ENCODE measurements at places on chromosomes 4 and X.

DNA sequence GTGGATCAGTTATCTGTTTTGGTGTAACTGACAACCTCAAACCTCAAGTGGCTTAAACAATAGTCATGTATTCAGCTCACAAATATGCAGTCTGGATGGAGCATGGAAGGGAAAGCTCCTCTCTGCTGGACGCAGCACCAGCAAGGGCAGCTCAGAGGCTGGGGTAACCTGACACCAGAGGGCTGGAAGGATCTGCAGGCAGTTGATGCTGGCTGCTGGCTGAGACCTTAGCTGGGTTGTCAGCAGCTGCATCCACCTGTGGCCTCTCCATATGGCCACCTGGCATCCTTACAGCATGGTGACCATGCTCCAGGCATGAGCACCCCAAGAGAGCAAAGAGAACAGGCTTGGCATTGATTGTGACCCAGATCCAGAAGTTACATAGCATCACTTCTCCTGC is 46.7 kb downstream of the ENPP6 start:
- no peak for DNase-seq

GRCh38 chr4:33518856-33519255 is 2725.5 kb downstream of the ARAP2 start:
- DNase-seq = no peak

DNA sequence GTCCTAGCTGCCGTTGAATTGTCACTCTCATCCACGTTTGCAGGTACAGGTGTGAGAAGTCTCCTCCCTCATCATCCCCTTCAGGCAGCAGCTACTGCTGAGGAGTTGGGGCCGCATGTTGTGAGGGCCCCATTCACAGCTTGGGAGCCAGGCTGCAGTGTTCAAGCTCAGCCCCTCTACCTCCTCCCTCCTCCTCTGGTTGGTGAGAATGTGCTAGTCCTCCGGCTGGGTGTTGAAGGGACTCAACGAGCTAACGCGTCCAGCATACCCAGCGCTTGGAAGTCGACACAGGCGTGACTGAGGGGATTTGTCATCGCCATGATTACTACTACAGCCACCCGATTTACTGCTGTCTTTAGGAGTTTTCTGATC is 82.0 kb upstream of the PSAPL1 start:
- DNase-seq = no peak

DNA sequence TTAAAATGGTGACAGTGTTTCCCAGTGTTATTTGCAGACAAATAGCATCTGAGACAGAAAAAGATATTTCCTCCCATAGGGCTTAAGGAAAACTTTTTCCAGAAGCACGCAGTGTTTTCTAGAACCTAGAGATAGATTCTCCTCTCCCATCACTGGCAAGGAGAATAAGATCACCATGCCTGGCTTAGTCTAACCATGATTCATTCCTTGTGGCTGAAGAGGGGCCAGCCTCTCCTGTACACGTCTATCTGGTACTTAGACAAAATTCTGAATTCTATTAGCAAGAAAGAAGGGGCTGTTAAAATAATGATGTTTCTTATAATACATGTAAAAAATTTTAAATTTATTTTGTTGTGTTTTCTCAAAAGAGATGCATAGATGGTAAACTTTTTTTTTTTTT is 296.1 kb upstream of the LDB2 start:
- no peak for DNase-seq

DNA sequence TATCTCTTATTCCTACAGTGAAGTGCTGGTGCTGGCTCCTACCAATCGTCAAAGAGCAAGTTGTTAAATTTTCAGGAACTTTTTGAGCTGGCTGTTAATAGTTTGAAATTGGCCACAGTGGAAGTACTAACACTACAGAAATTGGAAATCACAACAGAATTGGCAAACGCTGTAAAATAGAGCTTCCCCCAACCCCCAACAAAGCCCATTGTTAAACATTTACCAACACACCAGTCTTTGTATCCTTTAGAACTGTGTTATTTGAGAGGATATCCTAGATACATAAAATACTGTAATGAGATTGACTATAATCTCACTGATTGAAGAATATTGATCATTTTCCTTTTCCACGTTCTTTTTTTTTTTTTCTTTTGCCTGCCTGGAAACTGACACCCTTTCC is 37.4 kb downstream of the FAM241A start:
- no peak for DNase-seq

DNA sequence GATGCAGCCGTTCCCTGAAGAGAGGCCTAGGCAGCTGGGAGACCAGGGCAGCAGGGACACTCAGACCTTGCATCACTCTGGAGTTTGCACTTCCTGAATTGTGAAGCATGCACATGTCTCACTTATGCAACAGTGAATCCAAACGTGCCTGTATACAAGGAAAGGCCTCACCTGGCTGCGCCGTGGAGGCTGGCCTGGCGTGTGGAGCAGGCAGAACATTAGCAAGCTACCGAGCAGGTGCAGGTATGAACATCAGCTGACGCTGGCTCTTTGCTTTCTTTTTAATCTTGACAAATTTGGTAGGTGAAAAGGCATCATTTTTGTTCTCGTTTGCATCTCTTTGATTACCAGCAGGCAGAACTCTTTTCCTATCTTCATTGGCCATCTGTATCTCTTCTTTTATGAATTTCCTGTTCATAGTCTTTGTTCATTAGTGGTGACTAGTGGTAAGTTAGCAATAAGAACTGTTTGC is 37.1 kb upstream of the IRAK1 start:
- peak; percentile 71 for DNase-seq

GRCh38 chrX:50200907-50201306 is at the start of gene AKAP4:
AKAP4 (minus strand) TSS chrX:50201007; CDS start chrX:50200889, 118 bp downstream.
- no peak for DNase-seq

- DNase-seq = no peak
Observed at GRCh38 chr4:117968606-117969005, 65.7 kb upstream of the NDST3 start.

DNA sequence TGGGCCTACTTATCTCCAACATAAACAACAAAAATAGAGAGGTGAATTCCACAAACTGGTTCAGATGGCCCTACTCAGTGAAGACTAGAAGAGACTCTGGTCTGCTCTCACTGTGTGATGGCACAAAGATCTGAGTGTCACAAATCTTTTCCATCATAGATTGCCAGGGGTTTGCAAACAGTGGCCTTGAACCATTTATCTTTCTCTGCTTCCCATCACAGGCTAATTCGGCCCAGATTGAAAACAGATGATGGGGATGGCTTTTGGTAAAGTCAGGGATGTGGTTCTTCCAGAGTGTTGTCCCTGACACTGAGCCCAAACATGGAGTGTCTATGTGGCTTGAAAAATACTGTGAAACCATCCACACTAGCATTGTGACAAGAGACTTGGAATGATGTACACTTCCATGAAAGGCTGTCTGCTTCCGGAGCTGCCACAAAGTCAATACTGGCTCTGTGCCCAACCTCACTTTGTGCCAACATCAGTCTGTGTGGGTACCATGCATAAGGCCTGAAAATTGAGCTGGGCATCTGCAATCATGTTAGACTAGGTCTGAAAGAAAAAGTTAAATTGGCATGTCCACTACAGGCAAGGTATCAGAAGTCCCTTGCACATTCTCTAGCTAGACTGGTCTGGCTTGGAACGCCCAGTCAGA is 25.2 kb upstream of the PLAC1 start:
- no peak for DNase-seq

GRCh38 chr4:124947622-124948265 is 235.2 kb upstream of the ANKRD50 start:
- no peak for DNase-seq

DNA sequence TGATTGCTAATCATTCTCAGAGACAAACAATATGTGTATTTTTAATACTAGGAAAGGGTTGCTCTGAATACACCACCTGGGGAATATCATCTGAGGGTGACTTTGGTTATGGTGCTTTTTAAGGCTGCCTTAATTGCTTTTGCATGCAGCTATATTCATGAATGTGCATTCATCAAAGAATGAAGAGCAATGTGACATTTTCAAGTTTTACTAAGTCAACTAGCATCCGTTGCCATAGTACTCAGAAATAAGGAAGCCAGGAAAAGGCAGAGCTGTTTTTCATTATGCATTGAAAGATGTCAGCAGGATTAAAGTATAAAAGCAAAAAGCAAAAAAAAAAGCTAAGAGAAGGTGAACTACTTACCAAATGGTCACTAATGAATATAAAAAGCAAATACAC is 67.4 kb upstream of the PCDH18 start:
- no peak for DNase-seq

DNA sequence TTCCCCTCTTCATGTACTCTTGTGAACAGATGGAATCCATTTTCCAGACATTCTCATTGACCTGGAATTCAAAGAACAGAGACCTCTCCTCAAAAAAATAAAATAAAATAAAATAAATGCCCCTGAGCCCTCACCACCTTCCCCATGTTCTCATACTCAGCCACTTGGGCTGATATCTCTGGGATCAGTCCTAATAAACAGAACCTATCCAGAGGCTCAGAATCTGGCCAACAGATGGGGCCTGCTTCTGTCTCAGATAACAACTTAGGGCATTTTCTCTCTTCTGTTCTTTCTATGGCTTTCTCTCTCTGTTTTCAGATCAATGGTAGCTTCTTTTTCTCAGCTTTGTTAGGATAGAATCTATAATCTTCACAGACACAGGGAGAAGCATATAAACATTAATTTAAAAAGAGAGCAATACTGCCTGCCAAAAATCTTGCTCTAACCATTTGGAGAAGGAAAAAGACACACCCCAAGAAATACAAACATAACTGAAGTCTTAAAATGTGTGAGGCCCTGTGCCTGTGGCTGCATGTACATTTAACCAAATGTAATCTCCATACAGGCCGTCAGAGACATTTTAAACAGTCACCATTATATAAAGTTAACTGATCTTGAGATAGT is 907.1 kb downstream of the FAT4 start:
- no peak for DNase-seq

DNA sequence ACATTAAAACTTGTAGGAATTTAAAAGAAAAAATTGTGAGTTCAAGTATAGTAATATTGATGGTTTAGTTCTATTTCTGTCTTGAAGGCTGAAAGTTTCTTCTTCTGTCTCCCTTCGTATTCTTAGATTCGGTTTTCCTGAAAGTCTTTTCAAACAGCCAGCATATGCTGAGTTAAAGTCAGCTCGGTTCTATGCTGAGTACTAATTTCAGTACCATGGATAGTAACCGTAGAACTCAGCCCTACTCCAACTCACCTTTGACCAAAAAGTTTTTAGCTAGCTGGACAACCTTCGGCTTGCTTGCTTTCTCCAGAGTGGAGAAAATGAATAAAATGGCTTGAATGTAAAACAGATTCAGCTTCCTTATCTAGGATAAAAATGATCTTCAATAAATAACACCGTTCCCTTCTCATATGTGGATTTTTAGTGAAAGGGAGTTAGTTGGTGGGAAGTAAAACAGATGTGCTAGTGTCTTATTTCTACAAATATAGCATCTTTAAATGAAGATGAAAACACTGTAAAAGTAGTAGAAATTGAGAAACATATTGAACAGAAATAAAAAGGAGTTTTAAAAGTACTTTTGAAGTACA is 5.2 kb downstream of the POU4F2 start:
- DNase-seq = peak; percentile 1

DNA sequence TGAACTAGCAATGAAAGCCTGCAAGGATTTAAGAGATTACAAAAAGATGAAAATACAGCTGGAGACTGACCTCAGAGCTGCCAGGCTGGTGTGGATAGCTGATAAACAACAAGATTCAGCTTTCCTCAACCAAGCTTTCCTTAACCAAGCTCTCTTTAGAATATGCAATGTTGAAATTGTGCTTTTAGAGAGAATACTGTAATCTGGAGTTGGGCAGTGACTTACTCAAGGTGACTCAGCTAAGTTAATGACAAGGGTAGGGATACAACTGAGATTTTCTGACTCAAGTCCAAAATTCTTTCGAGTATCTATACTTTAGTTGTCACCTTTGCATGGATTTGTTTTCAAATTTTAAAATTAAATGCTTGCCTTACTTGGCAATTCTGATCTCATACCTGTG is 98.0 kb downstream of the AMMECR1 start:
- no peak for DNase-seq

DNA sequence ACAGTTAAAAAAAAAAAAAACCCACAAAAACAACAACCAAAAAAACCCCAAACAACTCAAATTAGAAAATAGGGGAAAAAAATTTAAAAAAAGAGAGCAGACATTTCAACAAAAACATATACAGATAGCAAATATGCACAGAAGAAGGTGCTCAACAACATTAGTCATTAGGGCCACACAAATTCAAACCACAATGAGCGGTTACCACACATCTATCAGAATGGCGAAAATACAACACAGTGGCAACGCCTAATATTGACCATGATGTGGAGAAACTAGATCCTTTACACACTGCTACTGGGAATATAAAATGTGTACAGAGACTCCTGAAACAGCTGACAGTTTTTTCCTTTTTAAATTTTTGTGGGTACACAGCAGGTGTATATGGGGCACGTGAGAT is 19.4 kb downstream of the LYAR start:
- peak; percentile 67 for DNase-seq

DNA sequence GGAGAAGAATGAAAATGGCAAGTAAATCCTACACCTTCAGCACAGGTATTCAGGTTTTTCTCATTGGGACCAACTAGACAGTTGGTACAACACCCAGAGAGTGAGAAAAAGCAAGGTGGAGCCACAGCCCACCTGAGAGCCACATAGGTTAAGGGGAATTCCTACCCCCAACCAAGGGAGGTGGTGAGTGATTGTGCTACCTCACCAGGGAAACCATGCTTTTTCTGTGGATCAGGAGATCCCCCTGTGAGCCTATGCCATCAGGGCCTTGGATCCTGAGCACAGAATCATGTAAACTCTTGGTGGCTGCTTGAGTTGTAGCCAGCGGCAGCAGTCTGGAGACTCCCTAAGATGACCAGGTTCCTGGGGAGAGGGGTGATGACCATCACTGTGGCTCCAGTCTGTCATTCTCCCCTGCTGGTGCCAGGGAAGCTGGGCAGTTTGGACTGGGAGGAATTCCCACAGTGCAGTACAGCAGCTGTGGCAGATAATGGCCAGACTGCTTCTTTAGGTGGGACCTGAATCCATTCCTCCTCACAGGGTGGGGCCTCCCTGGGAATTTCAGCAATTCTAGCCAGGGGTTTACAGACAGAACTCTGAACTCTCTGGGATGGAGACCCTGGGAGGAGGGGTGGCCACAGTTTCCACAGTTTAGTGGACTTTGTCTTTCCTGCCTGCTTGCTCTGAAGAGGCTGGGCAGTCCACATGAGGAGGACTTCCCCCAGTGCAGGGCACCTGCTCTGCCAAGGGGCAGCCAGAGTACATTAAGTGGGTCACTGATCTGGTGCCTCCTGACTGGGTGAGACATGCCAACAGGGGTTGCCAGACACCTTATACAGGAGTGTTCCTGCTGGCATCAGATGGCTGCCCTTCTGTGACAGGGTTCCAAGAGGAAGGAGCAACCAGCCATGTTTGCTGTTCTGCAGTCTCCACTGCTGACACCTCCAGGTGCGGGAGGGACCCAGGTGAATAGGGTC is 43.2 kb downstream of the PARM1 start:
- no peak for DNase-seq

DNA sequence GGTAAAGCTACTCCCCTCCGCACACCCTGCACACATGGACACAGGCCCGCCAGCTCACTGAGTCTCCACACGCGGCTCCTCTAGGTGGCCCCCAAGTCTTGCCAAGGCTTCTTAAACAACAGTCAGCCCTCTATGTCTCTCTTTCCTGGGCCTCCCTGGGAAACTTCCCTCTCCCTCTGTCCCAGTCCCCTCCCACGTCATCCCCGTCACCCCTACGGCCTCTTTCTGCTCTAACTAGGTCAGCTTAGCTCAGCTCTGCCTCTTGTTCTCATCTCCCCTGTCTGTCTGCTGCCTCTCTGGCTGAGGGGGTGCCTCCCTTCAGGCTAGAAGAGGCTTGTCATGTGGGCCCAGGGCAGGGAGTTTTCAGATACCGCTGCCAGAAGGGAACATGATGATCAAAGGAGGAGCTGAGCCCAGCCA is 38.8 kb downstream of the SEPTIN6 start:
- DNase-seq = peak; percentile 55
